Activated T-helper 1 cell treated with anti-CD3 and anti-CD28 coated beads, Interleukin-2, amount 50 U/mL, for 16 hours (primary cell): ENCODE measurements at places on chromosomes 11 and 22.

- DNase-seq: no peak
Observed at GRCh38 chr11:73951797-73952196, 971 bp downstream of the DNAJB13 start.

GRCh38 chr11:3049430-3050243 is 7.6 kb downstream of the CARS1 start:
- peak; percentile 44 for DNase-seq

- no peak for DNase-seq
Observed at GRCh38 chr11:60918939-60919265, 4.9 kb downstream of the TMEM109 start.

GRCh38 chr11:118046964-118047700 is 29.7 kb upstream of the TMPRSS4 start:
- DNase-seq: no peak

- no peak for DNase-seq
Observed at GRCh38 chr11:77400271-77400670, 73.6 kb downstream of the PAK1 start.

- DNase-seq: no peak
Observed at GRCh38 chr11:5528495-5528894, 12.0 kb upstream of the UBQLNL start.

- DNase-seq: no peak
Observed at GRCh38 chr22:35900483-35901168, 128.0 kb downstream of the RBFOX2 start.

DNA sequence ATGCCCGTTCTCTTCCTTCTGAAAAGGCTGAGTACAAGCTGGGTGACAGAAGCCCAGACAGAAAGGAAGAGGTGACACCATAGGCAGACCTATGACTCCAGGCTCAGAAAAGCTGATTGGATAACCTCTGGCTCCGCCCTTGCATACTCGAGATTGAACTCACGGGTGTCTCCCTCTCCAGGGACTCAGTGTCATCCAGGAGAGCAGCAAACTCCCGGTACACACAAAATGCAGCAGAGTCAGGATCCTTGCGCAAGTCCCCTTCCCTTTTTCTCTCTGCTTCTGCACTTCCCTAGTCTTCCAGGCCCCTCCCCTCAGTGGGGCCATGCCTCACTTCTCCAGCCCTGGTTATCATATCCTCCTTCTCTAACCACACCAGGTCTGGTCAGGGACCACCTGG is 9.8 kb downstream of the SCN4B start:
- DNase-seq: no peak

DNA sequence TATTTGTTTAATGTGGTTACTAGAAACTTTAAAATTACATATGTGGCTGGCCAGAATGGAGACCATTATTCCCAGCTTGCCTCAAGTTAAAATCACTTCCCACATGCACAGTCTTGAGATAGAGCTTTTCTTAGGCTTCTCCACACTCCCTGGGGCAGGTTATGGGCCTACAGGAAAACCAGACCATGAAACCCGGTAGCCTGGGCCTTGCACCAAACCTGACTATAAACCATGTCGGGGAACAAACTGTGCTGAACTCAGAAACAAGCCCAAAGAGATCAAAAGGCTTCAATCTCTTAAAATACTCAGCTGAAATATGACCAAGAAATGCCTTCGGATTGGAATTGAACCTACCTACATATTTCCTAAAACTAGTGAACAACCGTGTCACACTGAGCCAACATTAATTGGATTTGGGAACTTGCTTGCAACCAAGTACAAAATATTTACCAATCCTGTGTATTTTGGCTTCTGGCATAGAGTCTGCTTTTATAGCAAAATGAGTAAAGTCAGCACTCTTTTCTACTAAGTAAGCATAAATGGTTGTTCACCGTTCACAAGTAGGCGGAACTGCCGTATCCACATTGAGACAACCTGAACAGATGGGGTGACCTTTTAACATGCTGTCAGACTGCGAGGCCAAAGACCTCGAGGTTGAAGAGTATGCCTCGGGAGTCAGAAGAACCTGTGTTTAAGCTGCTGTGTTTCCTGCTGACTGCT is 199.5 kb downstream of the FAM76B start:
- no peak for DNase-seq

GRCh38 chr11:117930668-117931330 is 1.6 kb upstream of the TMPRSS13 start:
- DNase-seq: no peak

- DNase-seq: no peak
Observed at GRCh38 chr11:83031127-83031526, 40.6 kb downstream of the RAB30 start.

DNA sequence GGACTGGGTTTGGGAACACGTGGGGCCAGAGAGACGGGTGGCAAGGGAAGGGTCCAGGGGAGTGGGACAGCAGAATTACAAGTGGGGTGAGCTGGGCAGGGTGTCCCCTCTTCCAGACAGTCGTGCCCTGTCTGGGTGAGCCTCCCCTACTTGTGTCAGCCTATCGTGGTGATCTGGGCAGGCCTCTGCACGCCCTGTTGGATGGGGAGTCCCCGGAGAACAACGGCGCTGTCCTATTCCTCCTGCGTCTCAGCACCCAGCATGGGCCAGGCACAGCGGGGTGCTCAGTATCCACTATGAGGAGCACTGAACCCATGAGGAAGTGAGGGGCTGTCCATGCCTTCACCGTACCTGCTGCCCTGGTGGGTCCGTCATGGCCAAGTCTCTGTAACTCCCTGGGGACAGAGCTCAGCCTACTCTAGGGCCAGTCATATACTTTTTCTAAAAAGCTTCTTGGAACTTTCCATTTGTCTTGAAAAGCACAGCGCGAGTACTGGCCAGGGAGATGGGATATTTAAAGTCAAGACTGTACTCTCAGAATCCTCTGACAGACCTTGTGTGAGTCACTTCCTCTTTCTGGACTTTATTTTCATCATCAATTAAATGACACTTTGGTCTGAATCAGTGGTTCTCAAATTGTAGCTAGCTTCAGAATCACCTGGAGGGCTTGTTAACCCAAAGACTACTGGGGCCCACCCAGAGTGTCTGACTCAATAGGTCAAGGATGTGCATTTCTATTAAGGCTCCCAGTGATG is 81.7 kb upstream of the NECTIN1 start:
- no peak for DNase-seq

DNA sequence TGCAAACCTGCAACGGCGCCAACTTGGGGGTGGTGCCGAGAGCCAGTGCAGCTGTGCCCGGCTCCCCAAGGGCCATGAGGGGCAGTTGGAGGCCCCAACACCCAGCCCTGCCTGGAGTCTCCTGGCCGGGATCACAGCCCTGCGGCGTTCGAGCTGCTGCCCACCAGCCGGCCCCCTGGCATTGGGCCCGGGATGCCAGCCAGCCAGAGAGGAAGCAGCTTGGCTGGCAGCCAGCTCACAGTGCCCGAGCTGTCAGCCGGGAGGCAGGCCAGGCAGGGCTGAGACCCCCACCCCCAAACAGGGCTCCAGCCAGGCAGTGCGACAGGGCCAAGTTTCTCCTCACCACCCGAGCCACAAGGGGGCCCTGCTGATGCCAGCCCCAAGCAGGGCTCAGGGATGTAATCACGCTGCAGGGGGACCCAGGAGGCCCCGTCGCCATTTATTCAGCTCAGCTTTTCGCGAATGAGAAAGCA is 26.0 kb upstream of the TCF20 start:
- no peak for DNase-seq

DNA sequence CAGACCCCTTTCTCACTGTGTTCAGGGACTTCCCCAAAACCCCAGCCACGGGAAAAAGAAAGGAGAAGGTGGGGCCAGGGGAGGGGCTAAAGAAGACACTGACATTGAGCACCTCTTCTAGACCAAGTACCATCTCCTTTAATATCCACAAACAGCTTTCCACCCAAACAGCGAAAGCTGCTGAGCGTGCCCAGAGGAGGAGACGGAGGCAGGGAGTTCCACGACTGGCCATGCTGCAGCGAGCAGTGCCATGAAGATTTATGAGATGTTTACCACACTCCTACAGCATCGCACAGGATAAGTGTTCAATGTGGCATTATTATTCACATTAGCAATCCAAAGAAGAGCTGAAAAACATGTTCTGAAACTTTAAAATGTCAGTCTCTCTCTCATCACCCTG is 127.4 kb downstream of the LARGE1 start:
- no peak for DNase-seq

DNA sequence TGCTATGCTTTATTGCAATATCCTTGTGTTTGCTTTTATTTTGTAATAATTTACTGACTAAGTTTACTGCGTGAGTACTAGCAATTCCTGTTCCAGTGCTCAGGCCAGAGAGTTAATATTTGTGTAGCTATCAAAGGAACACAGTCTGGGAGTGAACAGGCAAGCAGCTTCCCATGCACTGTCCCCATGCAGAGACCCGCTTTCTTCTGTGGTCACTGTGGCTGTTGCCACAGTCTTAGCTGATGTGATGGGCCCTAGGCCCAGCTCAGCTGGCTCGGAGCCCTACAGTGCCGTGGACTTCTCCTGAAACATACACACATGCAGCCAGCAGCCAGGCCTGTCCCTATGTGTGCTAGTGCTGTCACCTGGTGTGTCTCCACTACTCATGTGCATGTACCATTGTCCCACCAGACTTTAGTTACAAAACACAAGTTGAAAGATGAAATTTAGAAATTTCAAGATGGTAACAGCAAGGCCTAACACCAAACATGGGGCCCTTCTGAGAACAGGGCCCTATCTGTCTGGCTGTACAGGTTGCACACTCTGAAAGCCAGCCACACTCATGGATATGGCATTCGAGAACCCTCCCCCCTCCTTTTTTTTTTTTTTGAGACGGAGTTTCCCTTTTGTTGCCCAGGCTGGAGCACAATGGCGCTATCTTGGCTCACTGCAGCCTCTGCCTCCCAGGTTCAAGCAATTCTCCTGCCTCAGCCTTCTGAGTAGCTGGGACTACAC is 12.3 kb upstream of the SCUBE2 start:
- DNase-seq: no peak

DNA sequence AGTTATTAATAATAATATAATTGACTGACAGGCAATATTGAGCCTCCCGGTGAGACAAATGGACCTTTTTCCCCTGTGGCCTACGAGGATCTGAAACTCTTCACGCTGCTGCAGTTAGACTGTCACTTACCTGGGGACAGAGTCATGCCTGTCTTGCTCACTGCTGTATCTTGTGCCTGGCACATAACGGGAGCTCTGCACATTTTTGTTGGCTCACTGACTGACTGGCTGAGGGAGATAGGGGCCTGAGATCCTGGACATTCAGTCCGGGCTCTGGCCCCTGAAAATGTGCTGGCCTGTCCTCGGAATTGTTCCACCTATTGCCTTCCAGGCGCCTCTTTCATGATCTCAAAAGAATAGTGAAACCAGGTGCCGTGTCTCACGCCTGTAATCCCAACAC is 743 bp upstream of the CD3D start:
- DNase-seq: no peak

- no peak for DNase-seq
Observed at GRCh38 chr11:7605186-7605943, 67.9 kb downstream of the CYB5R2 start.

GRCh38 chr11:8512547-8512946 is 81.5 kb downstream of the STK33 start:
- DNase-seq: no peak

DNA sequence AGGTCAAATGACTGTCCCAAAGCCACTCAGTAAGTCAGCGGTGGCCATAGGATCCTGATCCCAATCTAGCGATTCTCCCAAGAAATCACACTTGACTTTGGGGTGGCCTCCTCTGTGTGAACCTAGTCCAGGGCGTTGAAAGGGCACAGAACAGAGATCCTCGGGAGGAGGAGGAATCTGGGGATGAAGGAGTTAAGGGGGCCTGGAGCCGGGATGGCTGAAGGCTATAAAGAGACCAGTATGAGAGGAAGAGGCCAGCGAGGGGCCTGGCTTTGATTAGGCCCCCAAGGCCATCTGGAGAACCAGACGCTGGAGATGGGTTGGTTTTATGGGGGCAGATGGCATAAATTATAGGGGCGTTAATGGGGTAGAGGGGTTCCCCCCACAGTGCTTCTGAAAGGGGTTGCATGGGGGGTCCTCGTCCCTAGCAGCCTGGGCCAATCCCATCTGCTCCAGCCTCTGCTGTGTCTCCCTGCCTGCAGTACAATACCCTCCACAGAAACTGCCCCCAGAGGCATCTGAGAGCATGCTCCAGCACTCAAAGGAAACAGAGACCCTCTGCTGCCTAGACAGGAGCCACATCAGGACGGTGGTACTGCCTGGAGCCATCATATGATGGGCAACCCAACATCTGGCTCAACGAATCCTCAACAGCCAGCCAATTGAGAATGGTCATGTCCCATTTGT is 35.2 kb upstream of the TRIM29 start:
- DNase-seq: no peak

- DNase-seq: no peak
Observed at GRCh38 chr11:46947399-46948077, 11.0 kb downstream of the CSTPP1 start.

DNA sequence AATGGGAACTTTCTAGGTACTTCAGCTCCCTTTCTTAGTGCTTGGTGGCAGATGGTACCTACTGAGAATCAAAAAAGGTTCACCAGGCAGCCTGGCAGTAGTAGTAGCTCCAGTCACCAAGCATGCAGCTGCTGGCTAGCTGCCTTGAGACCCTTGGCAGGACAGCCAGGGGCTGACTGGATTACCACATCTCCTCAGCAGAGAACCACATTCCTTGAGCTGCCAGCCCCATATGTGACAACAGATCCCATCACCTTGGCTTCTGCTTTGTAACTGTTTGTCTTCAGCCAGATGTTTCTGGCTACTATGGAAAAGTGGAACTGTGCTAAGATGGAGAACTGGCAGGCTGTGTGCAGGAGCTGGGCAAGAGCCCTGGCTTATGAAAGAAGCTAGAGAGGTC is 39.6 kb upstream of the CHRM4 start:
- DNase-seq: no peak

- DNase-seq: no peak
Observed at GRCh38 chr22:39658367-39658766, 87.8 kb downstream of the CACNA1I start.

- DNase-seq: no peak
Observed at GRCh38 chr11:72309074-72309598, 65.2 kb upstream of the PHOX2A start.

DNA sequence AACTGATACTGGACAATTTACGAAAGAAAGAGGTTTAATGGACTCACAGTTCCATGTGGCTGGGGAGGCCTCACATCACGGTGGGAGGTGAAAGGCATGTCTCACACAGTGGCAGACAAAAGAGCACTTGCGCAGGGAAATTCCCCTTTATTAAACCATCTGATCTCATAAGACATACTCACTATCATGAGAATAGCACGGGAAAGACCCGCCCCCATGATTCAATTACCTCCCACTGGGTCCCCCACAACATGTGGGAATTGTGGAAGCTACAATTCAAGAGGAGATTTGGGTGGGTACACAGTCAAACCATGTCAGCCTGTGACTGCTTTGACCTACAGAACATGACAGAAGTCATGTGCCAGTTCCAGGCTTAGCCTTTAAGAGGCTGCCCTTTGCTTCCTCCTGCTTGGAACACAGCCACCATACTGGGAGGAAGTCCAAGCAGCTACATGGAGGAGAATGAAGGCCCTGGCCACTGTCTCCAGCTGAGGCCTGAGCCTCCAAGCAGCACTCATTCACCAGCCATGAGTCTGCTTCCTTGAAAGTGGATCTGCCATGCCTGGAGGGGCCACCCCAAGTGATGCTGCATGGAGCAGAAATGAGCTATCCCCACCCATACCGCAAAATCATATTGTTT is 10.9 kb upstream of the GAL start:
- no peak for DNase-seq
